ENCODE measurements at places on chromosomes 4 and X.

DNA sequence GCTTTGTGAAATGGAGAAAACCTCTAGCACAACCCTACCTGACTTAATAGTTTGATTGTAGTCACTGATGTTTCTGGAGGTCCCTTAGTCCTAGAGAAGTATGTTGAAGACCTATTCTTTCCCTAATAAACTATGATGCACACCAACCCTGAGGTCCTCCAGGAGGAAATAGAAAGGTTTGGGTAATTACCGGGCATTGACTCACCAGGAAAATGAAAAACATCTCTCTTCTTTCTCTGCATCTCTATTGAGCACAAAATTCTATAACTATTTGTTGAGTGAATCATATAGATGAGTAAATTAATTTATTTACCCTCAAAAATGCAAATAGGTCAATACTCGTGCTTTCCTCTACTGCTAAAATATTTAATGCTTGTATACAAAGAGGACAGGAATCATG lies 582.4 kb upstream of the FAM241A start:
- no peak for DNase-seq

- DNase-seq, result no peak
Observed at GRCh38 chr4:109798866-109799265, 2.9 kb downstream of the CFI start.

DNA sequence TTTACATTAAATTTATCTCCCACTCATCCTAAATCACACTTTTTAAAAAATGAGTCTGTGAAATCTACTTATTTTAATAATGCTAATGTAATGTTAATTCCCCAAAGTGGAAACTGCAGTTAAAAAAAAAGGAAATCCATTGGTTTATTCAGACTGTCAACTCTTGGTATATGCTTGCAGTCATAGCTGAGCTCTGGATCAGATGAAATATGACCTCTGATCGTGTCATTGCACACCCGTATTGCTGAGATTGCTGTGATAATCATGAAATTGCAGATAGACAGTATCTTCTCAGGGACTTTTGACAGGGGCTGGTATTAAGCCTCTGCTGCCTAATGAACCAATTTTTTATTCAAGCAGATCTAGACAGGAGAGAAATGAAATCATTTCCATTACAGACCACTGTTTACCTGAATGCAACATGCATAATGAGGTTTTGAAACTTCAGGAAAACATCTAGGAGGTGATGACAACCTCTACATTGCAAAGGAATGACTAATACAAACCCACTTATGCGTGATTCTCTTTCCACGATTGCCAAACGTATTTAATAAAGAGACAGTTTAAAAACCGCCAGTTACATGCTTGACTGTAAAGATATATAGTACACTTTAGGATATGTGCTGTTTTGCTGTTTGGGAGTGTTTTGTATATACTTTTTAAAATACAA lies 138.3 kb upstream of the PUDP start:
- no peak for DNase-seq

GRCh38 chr4:23911675-23912455 lies 22.0 kb upstream of the PPARGC1A start:
- no peak for DNase-seq

GRCh38 chr4:93147524-93148212 lies 680.9 kb upstream of the ATOH1 start:
- DNase-seq, result peak; percentile 17

DNA sequence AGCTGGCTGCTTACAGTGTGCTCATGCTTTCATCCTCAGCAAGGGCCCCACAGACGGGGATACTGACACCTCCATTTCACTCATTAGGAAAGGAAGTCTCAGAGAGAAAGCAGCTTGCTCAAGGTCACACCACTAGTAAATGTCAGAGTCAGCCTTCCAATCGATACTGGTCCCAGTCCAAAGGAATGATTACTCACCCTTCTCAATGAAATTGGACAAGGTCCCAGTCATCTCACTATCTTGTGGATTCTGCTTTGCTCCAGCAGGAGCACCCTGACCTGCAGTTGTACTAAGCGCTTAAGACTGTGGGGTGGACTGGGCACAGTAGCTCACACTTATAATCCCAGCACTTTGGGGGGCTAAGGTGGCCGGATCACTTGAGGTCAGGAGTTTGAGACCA lies 132.2 kb upstream of the SLC34A2 start:
- DNase-seq, result no peak
